ENCODE measurements at places on chromosomes 1 and 21.

DNA sequence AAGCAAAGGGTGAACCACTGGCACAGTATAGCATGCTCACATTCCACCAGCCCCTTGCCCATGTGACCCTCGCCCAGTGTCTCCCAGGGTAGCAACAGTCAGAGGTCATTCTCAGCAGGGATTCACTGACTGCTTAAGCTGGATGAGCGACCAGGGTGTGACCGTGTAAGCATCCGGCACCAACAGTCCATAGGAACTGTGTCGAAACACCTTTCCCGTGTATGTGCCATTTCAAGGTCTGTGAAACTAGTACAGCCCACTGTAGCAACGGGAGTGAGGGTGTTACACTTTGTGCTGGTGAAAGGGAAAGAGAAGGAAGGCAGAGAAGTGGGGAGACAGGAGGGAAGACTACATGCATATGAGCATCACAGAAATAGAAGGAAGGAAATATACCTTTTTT is 10.8 kb downstream of the PIK3C2B start:
- DNase-seq = no peak

DNA sequence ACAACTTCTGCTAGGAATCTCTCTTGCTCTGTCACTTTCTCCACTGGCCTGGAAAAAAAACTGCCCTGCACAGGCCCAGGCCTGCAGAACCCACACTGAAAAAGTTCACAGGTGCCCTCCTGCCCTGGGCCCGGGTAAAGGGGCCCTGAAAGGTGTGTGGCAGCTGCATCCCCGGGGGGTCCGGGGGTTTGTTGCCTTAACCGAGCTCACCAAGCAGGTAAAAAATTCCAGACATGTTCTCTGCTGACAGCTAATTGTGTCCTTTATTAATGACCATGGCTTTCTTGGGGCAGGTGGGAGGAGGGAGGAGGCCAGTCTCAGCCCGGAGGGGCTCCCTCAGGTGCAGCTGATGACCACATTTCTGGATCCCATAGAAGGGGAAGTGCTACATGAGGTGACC is 122.9 kb downstream of the LACTBL1 start:
- DNase-seq = no peak

GRCh38 chr1:164971921-164972415 is 384.5 kb downstream of the LMX1A start:
- no peak for DNase-seq

- no peak for DNase-seq
Measured at GRCh38 chr21:37737507-37737906, 178.8 kb downstream of the KCNJ6 start.

- no peak for DNase-seq
Measured at GRCh38 chr1:154557248-154557938, 1.1 kb downstream of the UBE2Q1 start.

DNA sequence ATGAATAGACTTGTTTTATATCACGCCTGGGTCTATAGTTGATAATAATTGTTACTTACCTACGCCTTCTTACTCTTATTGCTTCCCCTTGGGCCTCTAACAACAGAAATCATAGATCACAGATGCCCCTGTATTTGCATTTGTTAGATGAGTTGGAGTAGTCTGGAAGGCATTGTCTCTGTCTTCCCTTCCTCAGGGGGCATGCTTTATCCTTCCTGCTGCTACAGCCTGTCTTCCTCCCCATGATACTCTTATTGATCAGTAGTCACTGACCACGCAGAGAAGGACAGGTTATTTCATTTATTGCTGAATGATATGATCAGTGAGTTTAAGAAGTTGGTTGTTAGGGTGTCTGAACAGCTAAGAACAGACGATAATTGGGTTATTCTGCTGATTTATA is 98.4 kb downstream of the DNM3 start:
- no peak for DNase-seq

GRCh38 chr1:14689996-14690615 is 91.6 kb downstream of the KAZN start:
- DNase-seq = no peak

DNA sequence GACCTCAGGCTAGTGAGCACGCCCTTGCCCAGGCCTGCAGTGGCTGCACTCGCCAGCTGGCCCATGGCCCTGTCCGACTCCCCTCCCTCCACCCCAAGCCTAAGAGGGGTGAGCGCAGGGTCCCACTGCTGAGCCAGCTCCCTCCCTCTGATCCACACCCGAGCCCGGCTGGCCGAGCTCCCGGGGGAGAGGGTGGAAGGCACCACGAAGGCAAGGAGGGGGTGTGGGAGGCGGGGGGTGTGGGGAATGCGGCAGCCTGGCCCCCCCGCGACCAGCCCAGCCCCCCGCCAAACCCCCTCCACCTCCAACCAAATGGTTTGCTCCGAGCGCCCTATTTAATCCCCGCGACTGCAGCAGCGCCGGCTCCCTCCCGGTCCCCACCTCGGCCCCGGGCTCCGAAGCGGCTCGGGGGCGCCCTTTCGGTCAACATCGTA is at the start of gene CADM3:
Gene CADM3 (plus strand): TSS at position 362 of the 434 bp plus-strand sequence. CDS start 151 bp downstream, outside the sequence.
- no peak for DNase-seq

GRCh38 chr1:86466986-86467385 is 1.7 kb upstream of the CLCA1 start:
- no peak for DNase-seq

- DNase-seq = no peak
Measured at GRCh38 chr1:236401698-236402097, 7.6 kb downstream of the EDARADD start.

GRCh38 chr1:175494950-175495349 is 248.4 kb downstream of the TNR start:
- DNase-seq = no peak

Measured in activated CD4-positive, alpha-beta T cell treated with anti-CD3 and anti-CD28 coated beads, Interleukin-10, Interleukin-2, amounts not matched to agents 100 ng/mL and 50 ng/mL, durations not matched to agents 16 hours and 8 hours (primary cell).